ENCODE measurements at places on chromosomes 3 and 15. TPM values are rescaled to one million over a fixed set of nuclear protein-coding genes. Genes with fewer than 3 reads are reported as not detected.

SLC9C1 gene
- not detected for total RNA-seq

RHOV gene
- total RNA-seq = 13.3 TPM

GLDN gene
- total RNA-seq = not detected

UCN2 gene
- not detected for total RNA-seq

P2RY13 gene
- not detected for total RNA-seq

RRP9 gene
- total RNA-seq = 56.0 TPM

UQCC5 gene
- total RNA-seq = 27.0 TPM

WNT7A gene
- total RNA-seq = 0.08 TPM

CACNA1D gene
- total RNA-seq = 2.6 TPM

PIERCE2 gene
- not detected for total RNA-seq

DAZL gene
- 0.05 TPM for total RNA-seq

DNA sequence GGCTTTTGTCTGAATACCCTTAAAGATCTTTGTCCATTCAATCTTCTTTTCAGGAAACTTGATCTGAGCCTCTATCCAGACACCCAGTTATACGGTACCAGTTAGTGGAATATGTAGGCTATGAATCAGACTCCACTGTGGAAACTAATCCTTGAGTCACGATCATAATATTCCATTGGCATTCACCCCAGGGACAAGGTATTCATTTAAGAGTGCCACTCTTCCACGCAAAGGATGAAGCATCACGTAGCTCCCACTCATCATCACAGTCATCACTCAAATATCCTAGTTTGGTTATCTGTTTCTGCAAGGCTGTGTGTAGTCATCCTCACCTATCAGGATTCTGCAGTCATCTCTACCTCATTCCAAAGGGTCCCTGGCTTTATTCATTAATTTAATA, 85.6 kb downstream of the NEDD4 start:
- DNase-seq = no peak

- no peak for DNase-seq
Measured at GRCh38 chr15:33675246-33675645, 293.1 kb upstream of the CHRM5 start.

DNA sequence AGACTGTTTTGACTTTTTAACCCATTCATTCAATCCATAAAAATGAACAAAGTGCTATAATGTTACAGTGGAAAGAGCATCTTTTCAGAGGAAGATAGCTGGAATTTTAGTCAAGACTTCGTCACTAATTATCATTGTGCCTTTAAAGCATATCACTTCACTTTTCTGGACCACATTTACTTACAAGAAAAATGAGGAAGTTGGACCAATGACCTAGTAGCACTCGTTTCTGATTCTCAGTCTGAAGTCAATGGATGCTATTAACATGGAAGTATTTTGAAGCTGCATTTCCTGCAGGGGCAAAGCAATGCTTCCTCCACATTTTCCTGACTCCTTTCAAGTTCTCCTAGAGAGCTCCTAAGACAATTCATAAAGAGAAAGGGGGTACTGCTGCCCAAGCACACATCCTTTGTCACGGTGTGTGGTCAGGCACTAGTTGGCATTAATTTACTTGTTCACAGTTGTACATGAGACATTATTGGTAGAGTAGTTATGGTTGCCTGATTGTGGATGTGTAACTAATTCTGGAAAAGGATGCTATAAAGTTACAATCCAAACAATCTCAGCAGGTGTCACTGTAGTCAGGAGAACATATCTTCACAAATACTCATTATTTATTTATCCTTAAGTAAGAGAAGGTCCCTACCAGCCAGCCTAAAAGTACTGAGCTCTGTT, 1049.1 kb downstream of the FHIT start:
- DNase-seq = no peak

DNA sequence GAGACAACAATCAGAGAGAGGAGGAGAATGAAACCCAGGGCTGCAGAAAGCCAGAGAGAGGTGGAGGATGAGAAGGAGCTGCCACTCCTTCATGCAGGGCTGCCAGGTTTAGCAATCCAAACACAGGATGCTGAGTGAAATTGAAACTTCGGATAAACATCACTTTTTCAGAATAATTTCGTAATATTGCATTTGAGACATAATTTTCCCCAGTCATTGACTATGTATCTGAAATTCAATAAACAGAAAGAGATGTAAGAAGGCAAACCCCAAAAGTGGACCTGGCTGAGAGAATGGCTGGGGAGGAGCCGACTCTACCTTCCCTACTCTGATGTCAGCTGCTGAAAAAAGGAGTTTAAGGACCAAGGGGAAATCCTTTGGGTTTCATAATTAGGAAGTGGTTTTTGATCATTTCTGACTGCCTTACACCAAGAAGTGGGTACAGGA, 33.8 kb downstream of the SLC9A9 start:
- DNase-seq = no peak

DNA sequence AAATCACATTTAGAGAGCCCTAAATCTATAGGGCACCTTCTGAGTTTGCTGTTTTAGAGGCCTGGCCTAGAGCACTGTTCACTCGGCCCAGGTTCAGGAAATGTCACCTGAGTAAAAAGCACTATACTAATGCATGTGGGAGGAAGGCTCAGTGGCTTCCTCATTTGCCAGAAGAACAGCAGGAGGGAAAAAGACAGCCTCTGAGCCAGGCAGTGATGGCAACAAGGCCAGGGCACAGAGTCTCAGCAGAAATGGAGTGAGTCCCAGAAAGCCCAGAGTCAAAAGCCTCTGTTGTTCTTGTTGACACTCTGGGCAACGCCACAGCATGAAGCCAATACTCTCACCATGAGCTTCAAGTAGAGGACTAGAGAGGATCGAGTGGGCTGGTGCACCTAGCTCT, 25.9 kb downstream of the LTF start:
- DNase-seq = no peak

DNA sequence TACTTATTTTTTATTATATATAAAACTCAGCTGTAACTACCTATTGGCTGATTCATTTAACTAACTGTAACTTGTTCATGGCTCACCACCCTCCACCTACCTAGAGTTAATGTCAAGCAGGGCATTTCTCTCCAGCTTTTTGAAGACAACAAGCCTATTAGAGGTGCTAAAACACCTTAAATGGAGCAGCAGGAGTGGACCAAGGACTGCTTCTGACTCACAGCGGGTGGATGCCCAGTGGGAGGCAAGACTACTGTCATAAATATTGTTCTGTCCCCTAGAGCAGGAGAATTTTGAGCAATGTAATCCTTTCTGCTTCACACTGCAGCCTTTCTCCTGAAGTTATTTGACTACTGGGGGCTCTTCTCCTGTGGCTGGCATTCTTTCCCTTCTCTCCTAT, 146.9 kb downstream of the CLSTN2 start:
- no peak for DNase-seq

- no peak for DNase-seq
Measured at GRCh38 chr15:57551715-57552677, 39.7 kb upstream of the MYZAP start.

DNA sequence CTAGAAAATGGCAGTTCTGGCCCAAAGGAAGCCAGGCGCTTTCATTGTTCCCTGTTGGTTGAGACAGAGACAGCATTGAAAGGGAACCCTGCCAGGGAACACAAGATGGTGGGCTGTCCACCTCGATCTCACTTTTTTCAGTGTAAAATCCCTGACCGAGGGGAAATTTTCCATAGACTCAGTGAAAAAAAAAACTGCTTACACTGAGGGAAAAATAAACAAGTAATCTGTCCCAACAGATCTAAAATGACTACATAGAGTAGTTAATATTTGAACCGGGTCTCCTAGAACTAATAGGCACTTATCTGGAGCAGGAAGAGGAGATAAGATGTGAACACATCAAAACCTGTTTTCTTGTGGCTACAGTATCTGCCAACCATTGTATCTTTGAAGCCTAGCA, 763.4 kb upstream of the GOLIM4 start:
- no peak for DNase-seq

DNA sequence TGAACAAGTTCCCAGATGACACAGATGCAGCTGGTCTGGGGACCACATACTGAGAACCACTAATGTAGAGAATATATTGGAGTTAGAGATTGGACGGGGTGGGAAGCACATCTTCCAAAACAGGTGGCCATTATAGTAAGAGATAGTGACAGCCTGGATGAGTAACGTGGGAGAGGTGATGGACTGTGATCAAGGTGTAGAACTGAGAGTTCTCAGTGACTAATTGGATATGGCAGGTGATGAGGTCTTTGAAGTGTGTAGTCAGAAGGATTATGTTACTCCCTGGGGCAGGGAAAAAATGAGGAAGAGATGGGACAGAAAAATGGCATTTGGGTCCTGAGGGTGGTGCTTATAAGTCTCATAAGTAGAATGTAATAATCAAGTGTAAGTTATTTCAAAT, 66.6 kb downstream of the KCNMB2 start:
- DNase-seq = no peak

- no peak for DNase-seq
Measured at GRCh38 chr3:52002748-52003147, 7.1 kb upstream of the RPL29 start.

- no peak for DNase-seq
Measured at GRCh38 chr3:188722963-188723362, 448.8 kb upstream of the TPRG1 start.

DNA sequence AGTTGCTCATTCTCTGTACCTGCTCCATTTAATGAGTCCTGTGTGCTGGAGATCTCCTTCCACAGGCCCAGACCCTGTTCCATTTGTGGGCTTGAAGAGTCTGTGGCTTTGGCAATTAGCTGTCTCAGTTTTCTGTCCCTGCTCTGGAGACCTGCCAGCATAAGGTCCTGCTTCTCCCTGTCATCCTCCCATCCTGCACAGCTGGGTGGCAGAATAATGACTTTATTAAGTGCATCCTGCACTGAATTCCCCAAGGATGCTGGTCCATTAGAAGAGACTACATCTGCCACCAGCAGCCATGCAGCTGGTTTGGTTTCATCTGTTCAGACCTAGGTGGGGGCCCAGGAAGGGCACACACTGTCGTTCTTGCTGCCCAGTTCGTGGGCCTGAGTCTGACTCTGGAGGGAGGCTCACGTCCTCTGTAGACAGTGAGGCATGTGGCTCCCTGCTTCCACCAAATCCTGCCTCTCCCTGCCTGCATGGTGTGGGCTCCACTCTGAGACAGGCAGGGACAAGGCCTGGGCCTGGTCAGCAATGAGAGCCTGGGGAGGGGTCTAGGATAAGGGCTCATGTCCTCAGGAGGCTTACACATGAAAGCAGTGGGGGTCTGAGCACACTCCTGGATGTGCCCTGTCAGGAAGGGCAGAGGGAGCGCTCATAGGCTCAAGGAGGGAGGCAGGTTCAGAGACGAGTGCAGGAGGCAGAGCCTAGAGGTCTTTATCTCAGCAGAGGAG, 78.4 kb upstream of the PRR23E start:
- no peak for DNase-seq

GRCh38 chr15:70870051-70870450, 16.1 kb upstream of the LARP6 start:
- no peak for DNase-seq

- DNase-seq = peak; percentile 5
Measured at GRCh38 chr3:50652709-50653108, 22.0 kb upstream of the DOCK3 start.

DNA sequence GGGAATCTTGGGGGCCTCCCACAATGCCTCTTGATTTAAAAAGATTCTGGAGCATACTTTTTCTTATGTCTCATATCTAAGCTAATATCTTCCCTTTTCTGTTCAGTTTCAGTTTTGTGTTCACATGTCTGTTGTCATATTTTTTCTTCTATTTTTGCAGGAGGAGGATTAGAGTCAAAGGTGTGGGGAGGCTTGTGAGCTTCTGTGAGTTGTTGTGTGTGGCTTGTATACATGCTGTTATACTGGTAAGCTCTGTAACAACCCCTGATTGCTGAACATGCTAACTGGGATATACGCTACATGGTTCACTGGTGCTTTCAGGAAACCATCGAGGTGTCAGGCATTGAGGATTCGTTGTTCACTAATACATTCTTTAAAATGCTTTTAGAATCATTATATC, 83.5 kb downstream of the SLC25A26 start:
- no peak for DNase-seq

DNA sequence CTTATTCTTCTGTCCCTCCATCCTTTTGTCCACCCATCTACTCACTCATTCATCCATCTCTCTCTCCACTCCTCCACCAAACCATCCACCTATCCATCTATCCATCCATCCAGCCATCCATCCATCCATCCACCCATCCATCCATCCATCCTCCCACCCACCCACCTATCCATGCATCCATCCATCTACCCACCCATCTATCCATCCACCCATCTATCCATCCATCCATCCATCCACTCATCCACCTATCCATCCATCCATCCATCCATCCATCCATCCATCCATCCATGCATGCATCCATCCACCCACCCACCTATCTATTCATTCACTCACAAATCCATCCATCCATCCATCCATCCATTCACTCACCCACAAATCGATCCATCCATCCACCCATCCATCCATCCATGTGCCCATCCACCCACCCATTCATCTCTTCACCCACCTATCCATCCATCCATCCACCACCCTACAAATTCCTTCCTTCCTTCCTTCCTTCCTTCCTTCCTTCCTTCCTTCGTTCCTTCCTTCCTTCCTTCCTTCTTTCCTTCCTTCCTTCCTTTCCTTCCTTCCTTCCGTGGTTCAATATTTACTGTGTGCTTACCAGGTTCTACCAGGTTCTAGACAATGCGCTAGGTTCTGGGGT, 17.3 kb downstream of the ATP2B2 start:
- no peak for DNase-seq

DNA sequence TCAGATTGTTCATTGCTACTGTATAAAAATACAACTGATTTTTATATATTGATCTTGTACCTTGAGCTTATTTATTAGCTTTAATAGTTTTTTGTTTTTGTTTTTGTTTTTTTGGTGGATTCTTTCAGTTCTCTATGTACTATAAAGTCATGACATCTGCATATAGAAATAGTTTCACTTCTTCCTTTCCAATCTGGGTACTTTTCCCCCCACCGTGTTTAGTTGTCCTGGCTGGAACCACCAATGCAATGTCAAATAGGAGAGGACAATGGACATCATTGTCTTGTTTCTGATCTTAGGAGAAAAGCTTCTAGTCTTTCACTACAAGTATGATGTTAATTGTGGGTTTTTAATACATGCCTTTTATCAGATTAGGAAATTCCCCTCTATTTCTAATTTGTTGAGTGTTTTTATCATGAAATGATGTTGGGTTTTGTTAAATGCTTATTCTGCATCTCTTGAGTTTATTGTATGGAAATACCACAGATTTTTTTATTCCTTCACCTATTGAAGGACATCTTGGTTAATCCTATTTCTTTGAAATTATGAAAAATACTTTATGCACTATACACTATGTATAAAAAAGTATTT, 2.8 kb upstream of the XCR1 start:
- peak; percentile 13 for DNase-seq

GRCh38 chr3:179682426-179683080, 29.7 kb downstream of the USP13 start:
- DNase-seq = no peak

GRCh38 chr15:72521682-72522081, 47.6 kb downstream of the ARIH1 start:
- no peak for DNase-seq

DNA sequence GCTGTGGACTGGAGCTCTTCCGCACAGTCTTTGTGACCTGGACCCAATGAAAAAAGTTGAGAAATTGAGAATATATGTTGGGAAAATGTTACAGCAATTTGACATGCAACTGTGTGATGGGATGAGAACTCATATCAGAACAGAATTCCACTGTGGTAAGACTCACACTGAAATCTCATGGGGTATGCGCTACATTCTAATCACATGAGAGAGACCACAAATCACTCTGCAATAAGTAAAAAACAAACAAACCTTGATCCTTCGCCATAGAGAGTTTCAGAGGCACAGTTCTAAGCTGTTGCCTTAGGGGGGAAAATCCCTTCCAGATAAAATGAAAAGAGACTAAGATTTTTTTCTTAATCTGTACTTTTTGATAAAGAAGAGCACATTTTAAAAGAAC, 37.3 kb downstream of the LMCD1 start:
- no peak for DNase-seq
